ENCODE measurements at places on chromosomes 7 and 10. TPM values are rescaled to one million over a fixed set of nuclear protein-coding genes. Genes with fewer than 3 reads are reported as not detected.
A peak's percentile ranks its signal among the peaks of the same experiment; 100 is the strongest.

DNA sequence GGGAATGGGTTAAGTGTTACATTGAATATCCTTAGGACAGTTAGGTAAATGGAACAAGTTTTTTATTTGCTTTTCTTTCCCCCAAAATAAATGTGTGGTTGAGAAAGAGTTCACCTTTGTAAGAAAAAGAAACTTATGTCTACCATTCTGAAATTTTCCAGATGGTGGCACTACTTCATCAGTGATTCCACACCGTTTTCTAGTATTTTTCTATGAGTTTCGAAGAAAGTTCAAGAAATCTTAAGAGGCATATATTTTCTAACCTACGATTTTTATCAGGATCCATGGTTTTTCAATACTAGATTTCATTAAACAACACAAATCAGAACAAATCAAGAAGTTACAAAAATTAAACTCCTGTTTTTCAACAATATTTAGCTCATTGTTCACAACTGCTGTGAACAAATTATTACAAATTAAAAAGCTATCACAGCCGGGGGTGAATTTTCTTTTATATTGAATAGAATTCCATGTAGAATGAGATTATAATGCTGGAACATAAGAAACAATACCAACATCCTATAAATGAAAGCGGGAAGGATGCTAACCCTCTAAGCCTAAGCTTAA, 163.1 kb upstream of the NPVF start:
- H3K27ac ChIP-seq: no peak overlapping the region
- H3K4me3 ChIP-seq: no peak overlapping the region
- no peaks in the 10 kb centered on the region for H3K36me3 ChIP-seq
- no peak for DNase-seq
- peaks cover 2% of the 10 kb centered on the region for H3K4me1 ChIP-seq
- peaks cover 5% of the 10 kb centered on the region for H3K27me3 ChIP-seq

DRGX gene
- total RNA-seq: not detected

DNA sequence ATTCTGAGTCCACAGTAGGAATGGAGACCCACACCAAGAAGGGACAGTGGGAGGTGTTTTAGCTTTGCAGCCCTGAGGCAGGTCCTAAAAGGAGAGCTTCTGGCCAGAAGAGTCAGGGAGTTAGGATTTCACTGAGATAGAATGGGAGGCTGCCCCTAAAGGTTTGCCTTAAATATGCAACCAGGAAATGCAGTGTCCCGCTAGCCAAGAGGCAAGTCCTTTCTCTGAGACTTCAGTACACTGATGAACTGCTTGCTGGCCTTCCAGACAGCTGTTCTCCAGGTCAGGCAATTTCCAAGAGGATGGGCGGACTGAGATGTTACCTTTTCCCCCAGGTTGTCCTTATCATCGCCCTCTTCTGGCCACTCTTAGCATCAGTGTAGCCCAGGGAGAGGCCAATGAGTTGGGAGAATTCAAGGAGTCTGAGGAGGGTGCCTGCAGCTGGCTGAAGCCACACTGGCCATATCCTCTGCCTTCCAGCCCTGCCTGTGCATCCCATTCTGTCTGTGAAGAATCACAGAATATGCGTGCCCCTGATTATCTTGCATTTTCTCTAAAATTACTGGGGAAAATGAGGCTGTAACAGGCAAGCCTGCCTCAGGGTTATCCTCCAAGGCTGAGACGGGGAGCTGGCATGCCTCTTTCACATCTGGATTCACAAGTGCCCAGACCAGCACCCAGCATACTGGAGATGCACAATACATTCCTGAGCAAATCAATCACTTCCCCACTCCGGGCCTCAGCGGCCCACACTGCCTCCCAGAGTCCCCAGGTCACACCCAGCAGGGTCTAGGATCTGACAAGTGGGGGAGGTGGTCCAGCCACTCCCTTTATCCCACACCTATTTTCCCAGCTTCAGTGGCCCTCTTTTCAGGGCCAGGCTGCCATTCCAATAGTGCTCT, 2.4 kb downstream of the TLL2 start:
- peak overlapping the region; percentile 16 for H3K4me3 ChIP-seq
- H3K27me3 ChIP-seq: peaks cover 61% of the 10 kb centered on the region
- H3K36me3 ChIP-seq: no peaks in the 10 kb centered on the region
- peaks cover 12% of the 10 kb centered on the region for H3K4me1 ChIP-seq

BTBD16 gene
- not detected for total RNA-seq

DNA sequence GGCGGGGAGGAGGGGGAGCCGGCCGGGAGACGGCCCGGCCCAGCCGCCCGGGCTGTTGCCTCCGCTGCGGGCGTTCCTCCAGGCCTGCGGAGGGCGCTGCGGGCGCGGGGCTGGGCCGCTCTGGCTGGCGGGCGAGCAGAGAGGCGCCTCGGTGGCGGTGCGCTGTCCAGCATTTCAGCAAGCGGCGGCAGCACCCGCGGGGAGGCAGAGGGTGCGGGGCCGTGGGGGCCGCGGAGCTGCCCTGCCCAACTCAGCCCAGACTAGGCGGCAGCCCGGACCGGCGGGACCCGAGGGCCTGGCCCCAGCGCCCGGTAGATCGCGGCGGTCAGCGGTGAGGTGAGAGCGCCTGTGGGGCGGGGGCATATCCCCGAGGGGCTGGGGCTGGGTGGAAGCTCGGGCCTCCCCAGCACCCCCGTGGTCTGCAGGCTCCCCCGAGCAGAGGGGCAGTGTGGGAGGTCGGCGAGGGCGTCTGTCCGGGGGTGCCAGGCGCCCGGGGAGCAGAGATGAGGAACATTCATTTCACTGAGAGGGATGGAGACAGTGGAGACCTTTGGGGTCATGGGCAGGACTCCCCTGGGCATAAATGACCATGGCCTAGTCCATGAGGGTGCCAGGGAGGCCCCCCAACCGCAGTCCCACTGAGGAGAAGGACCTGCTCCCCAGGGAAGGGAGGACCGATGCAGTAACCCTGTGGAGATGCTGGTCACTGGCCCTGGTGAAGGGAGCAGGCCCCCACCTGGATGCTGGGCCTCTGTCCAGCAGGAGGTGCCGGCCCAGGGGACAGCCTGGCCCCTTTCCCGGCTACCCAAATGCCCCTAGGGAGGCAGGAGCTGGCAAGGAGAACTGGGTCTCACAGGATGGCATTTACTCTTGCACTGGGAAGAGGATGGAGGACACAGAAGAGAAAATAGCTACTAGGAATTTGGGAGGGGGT, at the start of gene SRRM3:
Gene SRRM3 (plus strand): TSS at position 165 of the 934 bp plus-strand sequence. CDS start 33,171 bp downstream, outside the sequence.
- H3K4me1 ChIP-seq: no peaks in the 10 kb centered on the region
- peak; percentile 91 for DNase-seq
- H3K36me3 ChIP-seq: no peaks in the 10 kb centered on the region
- no peak within 1 kb of the TSS for H3K4me3 ChIP-seq

ACTR3C gene
- total RNA-seq: 2.3 TPM

DNA sequence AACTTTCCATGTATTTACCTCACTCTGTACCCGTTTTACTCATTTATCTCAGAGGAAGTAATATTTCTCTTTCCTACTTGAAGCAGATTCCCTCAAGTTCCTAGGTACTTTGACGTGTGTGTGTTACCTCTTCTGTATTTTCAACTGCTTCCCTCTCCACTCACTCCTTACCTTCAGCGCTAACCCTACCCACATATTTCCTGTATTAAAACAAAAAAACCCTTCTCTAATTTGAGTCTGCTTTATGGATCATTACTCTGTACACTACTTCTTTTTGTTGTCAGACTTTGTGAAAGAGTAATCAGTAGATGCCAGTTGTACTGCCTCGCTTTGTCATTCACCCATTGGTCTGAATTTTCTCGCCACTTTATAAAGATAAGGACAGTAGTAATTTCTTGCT, 74.0 kb downstream of the CDK13 start:
- no peak overlapping the region for H3K4me3 ChIP-seq
- no peak overlapping the region for H3K27ac ChIP-seq
- no peaks in the 10 kb centered on the region for H3K27me3 ChIP-seq
- H3K4me1 ChIP-seq: no peaks in the 10 kb centered on the region

- no peak for DNase-seq
- no peaks in the 10 kb centered on the region for H3K36me3 ChIP-seq
- H3K27ac ChIP-seq: no peak overlapping the region
- H3K27me3 ChIP-seq: peaks cover 11% of the 10 kb centered on the region
Measured at GRCh38 chr10:22301193-22301592, 15.0 kb upstream of the COMMD3 start.

DNA sequence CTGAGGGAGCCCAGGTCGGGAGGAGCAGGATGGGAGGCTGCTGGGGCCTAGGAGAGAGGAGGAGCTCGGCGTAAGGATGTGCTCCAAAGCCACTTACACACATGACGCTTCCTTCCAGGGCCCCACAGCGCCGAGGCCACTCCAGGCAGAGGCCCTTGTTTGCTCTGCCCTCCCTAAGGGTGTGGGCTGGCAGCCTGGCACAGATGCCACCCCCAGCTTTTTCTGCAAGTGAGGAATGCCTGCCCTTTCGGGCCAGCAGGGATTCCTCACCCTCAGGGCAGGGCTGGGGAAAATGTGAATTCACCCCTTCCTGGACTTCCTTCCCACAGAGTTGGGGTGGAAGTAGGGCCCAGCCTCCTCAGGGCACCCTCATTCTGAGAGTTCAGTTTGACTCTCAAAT, 5.6 kb upstream of the AQP1 start:
- H3K4me1 ChIP-seq: no peaks in the 10 kb centered on the region
- peaks cover 8% of the 10 kb centered on the region for H3K27me3 ChIP-seq
- no peaks in the 10 kb centered on the region for H3K36me3 ChIP-seq

CALN1 gene
- 0.62 TPM for total RNA-seq

DNA sequence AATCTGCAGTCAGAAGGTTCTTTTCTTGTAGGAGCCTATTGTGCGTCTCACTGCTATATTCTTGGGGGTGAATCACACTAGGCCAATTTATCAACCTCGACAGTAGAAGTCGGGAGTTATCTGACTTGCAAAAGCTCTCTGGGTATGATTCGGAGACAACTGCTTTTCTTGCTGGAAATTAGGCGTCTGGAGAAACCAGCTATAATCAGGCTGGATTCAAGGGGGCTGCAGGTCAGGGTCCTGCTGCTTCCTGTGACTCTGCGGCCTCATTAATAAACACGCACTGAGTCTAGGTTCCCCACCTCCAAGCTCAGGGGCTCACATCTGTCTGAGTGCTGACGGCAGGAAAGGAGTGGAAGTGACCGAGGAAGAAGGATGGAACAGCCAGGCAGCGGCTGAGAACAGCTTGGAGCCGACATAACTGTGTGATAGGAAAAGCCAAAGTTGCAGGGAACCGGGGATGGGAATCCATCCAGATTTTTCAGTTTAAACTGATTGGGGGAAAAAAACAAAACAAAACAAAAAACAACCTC, 184.6 kb downstream of the FANK1 start:
- H3K27me3 ChIP-seq: no peaks in the 10 kb centered on the region
- DNase-seq: no peak
- no peaks in the 10 kb centered on the region for H3K36me3 ChIP-seq

DNA sequence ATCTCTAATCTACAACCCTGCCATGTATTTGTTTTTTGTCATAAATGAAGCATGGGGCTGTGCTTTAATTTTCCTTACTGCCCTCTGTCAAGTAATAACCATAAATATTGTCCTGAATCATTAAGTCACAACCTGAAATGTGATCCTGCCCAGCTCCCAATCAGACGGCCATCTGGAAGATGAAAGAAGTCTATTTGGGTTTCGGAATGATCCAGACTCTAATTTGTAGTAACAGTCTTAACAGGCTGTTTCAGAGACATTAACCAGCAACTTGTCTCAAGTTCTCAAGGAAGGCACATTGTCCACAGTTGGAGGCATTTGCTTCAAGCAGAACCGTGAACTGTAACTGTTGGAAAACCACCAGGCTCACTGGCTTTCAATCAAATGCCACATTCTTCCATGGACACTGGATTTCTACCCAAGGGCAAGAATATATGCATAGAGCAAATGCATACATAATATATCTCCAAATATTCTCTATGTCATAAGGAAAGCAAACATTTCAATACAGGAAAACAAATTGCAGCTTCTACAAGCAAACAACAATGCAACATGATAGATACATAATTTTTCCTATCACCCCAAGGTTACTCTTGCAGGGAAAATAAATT, 405.2 kb upstream of the NPVF start:
- no peak for DNase-seq
- no peaks in the 10 kb centered on the region for H3K27me3 ChIP-seq
- no peaks in the 10 kb centered on the region for H3K36me3 ChIP-seq
- no peak overlapping the region for H3K4me3 ChIP-seq

AS3MT gene
- total RNA-seq: 26.9 TPM

Data from progenitor cell of endocrine pancreas (in vitro differentiated cells).